ENCODE measurements at places on chromosomes 3 and 15.
A peak's percentile ranks its signal among the peaks of the same experiment; 100 is the strongest.

DNA sequence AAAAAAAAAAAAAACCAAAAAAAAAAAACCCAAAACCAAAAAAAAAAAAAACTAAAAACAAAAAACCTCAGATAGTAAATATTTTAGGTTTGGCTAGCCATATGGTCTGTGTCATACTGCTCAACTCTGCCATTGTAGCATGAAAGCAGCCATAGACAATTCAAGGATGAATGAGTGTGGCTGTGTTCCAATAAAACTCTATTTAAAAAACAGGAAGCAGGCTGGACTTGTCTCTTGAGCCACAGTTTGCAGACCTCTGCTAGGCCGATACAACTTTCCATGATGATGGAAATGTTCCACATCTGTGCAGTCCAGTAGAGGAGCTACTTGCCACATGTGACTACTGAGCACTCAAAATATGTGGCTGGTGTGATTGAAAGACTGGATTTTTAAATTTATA lies 11.1 kb downstream of the EFCAB12 start:
- DNase-seq: no peak

- no peak for DNase-seq
Observed at GRCh38 chr3:133448478-133449122, 48.7 kb downstream of the BFSP2 start.

- DNase-seq: no peak
Observed at GRCh38 chr3:33130144-33130543, 16.3 kb downstream of the CRTAP start.

DNA sequence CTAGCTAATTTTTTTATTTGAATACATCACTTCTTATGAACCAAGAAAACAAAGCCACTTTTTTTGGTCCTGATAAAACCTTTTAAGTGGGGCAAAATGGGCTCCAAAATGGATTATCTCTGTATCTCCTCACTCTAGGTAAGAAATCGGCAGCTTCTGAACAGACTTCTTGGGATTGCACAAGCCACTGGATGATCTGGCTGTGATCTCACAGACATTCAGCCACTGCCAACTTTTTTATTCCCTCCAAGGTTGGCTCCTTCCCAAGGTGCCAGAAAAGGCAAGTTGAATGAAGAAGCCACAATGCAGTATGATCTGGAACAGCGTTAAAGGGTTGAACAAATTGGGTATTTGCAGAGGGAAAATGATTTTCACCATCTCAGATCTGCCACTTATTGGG lies 73.2 kb downstream of the PRICKLE2 start:
- DNase-seq: no peak

DNA sequence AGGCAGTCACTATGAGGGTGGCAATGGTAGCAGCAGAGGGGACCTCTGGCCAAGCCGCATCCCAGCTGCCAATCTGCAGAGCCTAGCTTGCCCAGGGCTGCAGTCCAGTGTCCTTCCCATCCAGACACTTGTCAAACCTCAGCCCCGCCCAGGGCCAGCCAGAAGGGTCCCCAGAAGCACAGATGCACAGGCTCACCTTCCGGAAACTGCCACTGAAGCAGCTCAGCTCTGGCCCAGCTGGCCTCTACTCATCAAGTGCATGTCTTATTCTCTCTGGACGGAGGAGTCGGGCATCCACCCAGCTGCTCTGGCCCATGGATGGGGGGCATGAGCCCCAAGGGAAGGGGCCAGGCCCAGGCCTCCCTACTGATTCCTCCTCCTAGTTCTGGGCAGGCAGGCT lies 69.2 kb downstream of the DNAJB8 start:
- DNase-seq: no peak

GRCh38 chr3:72437661-72438406 lies 410.4 kb downstream of the SHQ1 start:
- DNase-seq: no peak

DNA sequence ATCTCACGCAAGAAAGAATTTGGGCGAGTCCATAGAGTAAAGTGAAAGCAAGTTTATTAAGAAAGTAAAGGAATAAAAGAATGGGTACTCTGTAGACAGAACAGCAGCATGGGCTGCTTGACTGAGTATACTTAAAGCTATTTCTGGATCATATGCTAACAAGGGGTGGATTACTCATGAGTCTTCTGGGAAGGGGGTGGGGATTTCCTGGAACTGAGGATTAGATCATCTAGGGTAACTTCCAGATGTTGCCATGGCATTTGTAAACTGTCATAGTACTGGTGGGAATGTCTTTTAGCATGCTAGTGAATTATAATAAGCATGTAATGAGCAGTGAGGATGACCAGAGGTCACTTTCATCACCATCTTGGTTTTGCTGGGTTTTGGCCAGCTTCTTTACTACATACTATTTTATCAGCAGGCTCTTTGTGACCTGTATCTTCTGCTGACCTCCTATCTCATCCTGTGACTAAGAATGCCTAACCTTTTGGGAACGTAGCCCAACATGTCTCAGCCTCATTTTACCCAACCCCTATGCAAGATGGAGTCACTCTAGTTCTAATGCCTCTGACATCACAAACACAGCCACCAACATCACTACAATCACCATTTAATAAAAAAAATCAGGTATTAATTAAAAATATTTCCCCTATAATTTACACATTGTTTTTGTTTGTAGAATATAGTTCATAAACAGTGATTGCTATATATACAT lies 890.7 kb upstream of the EPHA6 start:
- DNase-seq: no peak

DNA sequence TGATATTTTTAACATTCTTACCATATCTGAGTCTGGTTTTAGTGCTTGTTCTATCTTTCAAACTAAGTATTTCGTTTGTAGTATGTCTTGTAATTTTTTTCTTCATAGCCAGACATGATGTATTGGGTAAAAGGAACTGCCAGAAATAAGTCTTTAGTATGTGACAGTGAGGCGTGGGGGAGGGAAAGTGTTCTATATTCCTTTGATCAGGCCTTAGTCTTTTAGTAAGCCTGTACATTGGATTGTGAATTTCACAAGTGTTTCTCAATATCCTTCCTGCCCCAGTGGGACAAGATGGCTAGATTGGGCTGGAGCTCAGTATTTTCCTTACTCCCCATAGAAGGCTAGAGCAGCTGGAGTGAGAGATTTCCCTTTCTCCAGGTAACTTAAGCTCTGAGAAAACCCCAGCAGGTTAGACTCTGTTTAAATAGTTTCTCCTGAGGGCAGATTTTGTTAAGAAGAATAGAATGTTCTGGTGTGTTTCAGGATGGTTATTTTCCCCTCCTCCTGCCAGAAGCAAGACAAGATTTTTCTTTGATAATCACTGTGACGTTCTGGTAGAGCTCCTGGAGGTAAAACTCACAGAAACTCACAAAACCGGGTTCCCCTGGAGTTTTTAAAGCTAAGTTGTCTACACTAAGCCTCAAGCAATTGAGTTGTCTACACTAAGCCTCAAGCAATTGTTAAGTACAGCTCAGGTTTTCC lies 140.7 kb upstream of the ARPP21 start:
- DNase-seq: no peak

GRCh38 chr3:100984308-100984707 lies 8.9 kb downstream of the ABI3BP start:
- no peak for DNase-seq

GRCh38 chr15:34275721-34276120 lies 50.9 kb downstream of the EMC4 start:
- DNase-seq: no peak

GRCh38 chr15:69475769-69476358 lies 23.2 kb downstream of the RPLP1 start:
- peak; percentile 46 for DNase-seq

DNA sequence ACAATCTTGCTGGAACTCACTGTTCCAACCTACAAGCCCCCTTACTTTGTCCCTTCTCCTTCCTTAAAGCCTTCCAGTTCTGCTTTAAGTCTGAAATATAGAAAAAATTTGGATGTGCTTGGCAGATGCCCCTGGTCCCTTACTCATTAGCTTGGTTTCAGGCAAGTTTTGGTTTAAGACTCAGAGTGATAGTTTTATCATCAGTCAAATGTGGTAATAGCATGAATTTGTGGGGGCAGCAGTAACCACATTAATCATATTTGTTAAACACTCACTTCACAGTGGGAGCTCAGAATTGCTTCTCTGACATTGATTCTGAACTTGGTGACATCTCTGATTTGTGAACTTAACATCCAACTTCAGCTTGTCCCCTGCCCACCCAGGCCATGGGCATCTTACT lies 58.3 kb upstream of the ALDH1A3 start:
- DNase-seq: no peak

DNA sequence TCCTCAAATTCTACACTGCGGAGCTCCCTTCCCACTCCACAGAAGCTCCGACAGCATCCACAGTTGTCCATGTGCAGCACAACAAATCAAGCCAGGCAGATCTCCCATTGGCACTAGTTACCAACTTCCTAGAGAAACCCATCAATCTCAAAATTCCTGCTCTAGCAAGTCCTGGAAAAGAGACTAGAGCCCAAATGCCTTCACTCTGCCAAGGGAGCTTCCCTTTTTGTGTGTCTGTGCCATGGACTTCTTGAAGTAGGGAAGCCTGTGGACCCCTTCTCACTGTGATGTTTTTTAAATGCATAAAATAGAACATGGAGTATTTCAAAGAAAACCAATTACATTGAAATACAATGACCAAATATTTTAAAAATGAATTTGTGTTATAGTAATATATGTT lies 59.1 kb downstream of the TGFBR2 start:
- no peak for DNase-seq

DNA sequence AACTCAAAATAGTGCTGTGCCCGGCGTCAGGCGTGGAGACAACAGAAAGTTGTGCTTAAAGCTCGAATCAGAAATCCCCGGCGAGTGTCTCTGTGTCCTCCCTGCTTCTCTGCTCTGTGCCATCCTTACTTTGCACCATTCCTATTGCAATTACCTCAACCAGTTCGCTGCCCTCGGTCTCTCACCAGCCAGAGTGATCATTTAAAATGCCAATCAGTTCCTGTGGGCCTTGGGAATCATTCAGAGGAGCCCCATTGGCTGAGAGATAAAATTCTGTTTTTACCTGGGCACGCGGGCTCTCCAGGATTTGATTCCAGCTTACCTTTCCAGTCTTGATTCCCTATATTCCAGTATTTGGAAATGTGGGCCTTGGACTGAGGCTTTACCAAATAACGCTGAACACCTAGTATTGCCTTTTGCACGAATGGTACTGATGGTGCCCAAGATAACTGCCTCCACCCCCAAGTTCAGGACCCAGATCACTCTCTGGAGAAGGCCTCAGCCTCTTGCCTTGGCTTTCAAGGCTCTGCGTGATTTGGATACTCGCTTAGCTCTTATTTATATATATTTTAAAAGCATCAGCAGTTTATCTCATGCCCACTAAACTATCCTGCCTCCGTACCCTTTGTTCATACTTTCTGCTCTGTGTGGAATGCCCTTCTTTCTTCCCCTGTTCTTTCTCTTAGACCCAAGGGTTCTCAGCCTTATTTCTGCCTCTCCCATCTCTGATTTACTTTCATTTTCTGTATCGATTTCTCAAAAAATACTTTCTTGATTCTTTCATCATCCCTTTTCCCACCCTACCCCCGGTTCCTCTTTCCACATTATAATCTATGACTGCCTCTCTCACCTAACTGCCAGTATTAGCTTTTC lies 863 bp downstream of the PSMA4 start:
- peak; percentile 18 for DNase-seq

GRCh38 chr3:4033296-4033695 lies 234.1 kb downstream of the LRRN1 start:
- no peak for DNase-seq

DNA sequence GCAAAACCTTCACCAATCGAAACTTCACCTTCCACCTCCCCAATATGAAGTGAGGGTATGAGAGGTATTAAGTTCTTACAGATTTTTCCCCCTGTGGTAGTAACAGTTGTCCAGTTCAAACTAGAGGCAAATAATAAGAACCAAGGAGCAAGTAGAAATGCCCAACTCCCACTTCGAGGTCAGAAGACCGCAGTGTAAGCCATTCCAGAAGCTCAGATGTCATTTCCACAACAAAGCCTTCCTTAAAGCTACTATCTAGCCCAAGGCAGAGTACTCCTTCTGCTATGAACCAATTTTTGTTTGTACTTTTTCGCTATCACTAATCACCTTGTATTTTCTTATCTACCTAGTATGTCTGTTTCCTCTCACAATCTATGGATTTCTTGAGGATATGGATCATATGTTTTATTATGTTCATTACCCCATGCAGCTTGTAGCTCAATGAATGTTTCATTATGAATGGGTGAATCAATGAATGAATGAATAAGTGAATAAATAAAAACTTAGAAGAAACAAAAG lies 235.7 kb upstream of the KCNMB2 start:
- DNase-seq: no peak

DNA sequence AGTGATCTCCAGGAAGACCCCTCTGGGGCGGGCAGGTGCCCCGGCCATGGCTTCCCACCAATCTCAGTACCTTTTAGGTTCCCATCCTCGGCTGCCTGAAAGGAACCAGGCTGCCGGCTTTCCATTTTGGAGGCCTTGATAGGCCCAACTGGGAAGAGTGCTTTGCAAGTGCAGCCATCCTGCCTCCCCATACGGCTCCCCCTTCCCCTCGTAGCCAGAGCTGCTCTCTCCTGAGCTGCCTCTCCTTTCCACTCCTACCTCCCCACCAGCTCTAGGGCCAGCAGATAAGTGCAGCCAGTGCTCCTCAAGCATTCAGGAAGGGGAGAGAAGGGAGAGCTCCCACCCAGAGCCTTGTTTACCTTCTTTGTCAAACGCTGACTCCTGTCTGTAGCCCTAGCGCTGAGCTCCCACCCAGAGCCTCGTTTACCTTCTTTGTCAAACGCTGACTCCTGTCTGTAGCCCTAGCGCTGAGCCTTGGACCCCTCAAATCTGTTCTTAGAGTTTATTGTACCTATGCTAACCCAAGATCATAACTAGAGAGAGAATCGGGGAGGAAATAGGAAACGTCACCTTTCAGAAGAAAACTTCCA lies 133.0 kb downstream of the LRRK1 start:
- DNase-seq: no peak

GRCh38 chr3:143832433-143832832 lies 15.8 kb downstream of the SLC9A9 start:
- DNase-seq: no peak

GRCh38 chr15:101697488-101697887 lies 26.8 kb downstream of the TARS3 start:
- no peak for DNase-seq

DNA sequence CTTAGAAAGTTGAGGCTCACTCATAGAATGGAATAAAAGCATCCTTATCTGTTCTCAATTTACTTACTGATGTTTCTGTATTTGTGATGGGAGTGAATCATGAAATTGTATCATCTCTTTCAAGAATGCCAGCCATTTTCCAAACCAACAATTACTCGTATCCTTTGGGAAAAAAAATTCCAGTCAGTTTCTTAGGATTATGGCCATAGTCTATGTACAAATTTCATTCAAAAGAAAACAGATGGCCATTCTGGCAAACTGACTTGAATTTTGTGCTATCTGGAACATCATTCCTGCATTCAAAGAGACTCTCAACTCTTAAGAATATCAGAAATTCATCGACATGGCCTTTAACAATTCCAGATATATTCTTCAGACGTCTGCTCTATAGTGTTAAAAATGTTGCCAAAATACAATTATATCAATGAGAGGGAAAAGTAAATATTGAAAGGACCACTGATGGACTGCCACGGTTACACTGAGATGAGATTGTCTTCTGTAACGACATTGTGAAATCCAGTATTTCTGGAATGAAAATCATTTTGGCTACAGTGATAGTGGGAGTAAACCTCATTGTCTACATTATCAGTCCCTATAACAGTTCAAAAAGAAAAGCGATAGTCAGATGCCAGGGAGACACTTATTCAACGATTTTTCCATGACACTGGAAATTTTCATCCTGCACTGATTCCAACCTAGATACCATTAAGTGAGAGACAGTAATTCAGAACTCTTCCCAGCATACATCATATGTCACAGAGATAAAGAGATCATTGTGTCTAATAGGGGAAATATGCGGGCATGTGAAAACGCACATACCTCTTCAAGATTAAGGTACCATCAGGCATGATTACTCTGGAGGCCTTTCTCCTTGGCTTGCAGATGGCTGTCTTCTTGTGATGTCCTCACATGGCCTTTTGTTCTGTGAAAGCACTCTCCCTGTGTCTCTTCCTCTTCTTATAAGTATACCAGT lies 953.8 kb upstream of the ALCAM start:
- no peak for DNase-seq
